ENCODE measurements at places on chromosomes 7 and 10. TPM values are rescaled to one million over a fixed set of nuclear protein-coding genes. Genes with fewer than 3 reads are reported as not detected.

The ERVW-1 gene
- total RNA-seq = not detected

- no peak overlapping the region for H3K4me3 ChIP-seq
- no peaks in the 10 kb centered on the region for H3K27me3 ChIP-seq
- H3K36me3 ChIP-seq = no peaks in the 10 kb centered on the region
- H3K27ac ChIP-seq = peak overlapping the region; percentile 67
Measured at GRCh38 chr7:114889646-114890285, 32.1 kb upstream of the MDFIC start.

DNA sequence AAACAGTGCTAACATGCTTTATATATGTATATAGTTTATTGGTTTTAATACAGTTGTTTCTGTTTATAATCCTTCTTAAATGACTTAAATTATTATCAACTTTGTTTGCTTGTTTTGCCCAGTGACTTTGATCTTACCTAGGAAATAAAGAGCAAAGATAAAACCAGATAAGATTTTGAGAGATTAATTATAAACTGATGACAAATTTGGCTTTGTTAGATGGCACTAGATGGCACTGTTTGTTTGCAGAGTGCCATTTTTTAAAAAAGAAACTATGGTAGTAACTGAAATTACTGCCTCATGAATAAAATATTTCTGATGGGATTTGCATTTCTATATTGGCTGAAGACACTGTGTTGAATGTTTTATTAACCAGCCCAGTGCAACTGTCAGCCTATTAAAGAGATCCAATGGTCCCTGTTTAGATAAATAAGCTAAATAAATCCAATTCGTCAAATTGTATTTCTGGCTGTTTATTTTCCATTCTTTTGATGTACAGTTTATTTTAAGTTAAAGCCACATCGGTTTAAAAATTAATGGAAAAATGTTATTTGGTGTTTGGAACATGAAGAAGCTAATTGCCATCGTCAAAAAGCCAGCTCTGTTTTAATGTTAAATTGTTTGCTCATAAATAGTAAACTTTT is 28.7 kb downstream of the VTI1A start:
- DNase-seq = peak; percentile 14
- H3K36me3 ChIP-seq = peaks cover 12% of the 10 kb centered on the region
- peaks cover 6% of the 10 kb centered on the region for H3K4me1 ChIP-seq
- H3K27ac ChIP-seq = no peak overlapping the region
- H3K27me3 ChIP-seq = no peaks in the 10 kb centered on the region

The EVX1 gene
- total RNA-seq = not detected

The FAM25G gene
- total RNA-seq = not detected

GRCh38 chr7:22809902-22810642 is 12.6 kb downstream of the TOMM7 start:
- H3K27ac ChIP-seq = no peak overlapping the region
- H3K27me3 ChIP-seq = no peaks in the 10 kb centered on the region
- no peak overlapping the region for H3K4me3 ChIP-seq
- no peak for DNase-seq
- H3K4me1 ChIP-seq = peaks cover 6% of the 10 kb centered on the region

DNA sequence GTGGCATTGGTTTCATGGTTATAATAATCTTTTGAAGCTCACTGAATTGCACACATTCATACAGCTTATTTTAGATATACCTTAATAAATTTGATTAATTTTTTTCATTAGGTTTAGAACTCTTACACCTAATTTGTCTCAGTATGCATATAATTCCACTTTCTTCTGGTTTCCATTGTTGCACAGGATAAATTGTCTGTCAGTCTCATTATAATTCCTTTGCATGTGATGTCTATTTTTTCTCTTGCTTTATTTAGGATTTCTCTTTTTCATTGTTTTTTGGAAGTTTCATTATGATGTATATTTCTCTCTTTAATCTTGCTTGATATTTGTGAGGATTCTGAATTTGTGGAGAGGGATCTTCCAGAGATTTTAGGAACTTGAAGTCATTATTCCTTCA is 84.7 kb downstream of the ARL5B start:
- H3K4me1 ChIP-seq = no peaks in the 10 kb centered on the region
- H3K36me3 ChIP-seq = no peaks in the 10 kb centered on the region
- H3K27ac ChIP-seq = no peak overlapping the region
- no peak overlapping the region for H3K4me3 ChIP-seq
- H3K27me3 ChIP-seq = no peaks in the 10 kb centered on the region

The NKX2-3 gene
- total RNA-seq = not detected

The AQP1 gene
- not detected for total RNA-seq

GRCh38 chr7:41038211-41038610 is 664.7 kb downstream of the INHBA start:
- no peaks in the 10 kb centered on the region for H3K27me3 ChIP-seq
- no peak overlapping the region for H3K27ac ChIP-seq
- H3K4me3 ChIP-seq = no peak overlapping the region
- H3K4me1 ChIP-seq = peaks cover 6% of the 10 kb centered on the region
- no peak for DNase-seq
- H3K36me3 ChIP-seq = no peaks in the 10 kb centered on the region

DNA sequence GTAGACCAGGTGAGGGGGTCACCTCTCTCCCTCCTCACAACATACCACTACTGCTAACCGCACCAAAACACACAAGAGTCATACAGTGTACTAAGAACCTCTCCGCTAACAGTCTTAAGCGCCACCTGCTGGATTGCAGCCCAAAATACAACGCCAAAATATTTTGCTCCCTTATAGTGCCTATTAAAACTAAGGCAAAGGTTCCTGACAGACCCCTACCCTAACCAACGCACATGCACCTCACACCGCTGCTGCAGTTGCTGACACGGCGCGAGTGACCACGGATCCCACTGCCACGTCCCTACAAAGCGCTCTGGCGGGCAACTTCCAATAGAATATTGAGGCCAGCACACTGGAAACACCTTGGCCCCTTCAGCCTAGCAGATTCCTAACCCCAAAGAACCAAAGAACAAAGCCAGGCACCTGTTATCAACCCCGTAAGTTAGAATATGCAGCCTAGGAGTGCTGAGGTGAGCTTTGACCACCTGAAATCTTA is 563.6 kb upstream of the SEMA3D start:
- no peaks in the 10 kb centered on the region for H3K4me1 ChIP-seq
- H3K27ac ChIP-seq = no peak overlapping the region
- peaks cover 72% of the 10 kb centered on the region for H3K27me3 ChIP-seq
- H3K4me3 ChIP-seq = no peak overlapping the region

GRCh38 chr10:36446881-36447280 is 678.5 kb upstream of the ANKRD30A start:
- H3K27ac ChIP-seq = peak overlapping the region; percentile 48
- no peak overlapping the region for H3K4me3 ChIP-seq
- no peaks in the 10 kb centered on the region for H3K27me3 ChIP-seq
- no peaks in the 10 kb centered on the region for H3K36me3 ChIP-seq
- DNase-seq = peak; percentile 55

The CWF19L1 gene
- total RNA-seq = 21.7 TPM

DNA sequence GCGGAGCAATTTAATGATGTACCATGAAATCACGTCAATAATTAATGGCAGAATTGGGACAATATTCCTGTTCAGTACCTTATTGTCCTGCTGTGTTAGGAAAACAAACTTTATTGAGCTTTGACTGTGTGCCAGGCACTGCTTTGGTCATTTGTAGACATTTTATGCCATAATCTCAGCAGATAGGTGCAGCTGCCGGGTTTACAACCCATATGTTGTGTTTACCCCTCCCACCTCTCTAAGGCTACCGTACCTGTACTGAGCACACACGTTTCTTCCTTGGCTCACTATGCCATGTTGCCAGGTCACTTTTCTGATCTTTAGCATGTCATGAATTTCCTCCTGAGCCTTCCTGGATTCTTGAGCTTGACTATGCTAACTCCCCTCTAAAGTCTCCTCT is 422.2 kb downstream of the PHTF2 start:
- H3K27me3 ChIP-seq = peaks cover 91% of the 10 kb centered on the region
- H3K4me3 ChIP-seq = no peak overlapping the region
- no peak for DNase-seq
- H3K36me3 ChIP-seq = no peaks in the 10 kb centered on the region

GRCh38 chr7:157176771-157177170 is 38.0 kb downstream of the UBE3C start:
- H3K27me3 ChIP-seq = no peaks in the 10 kb centered on the region
- peaks cover 76% of the 10 kb centered on the region for H3K36me3 ChIP-seq
- no peak overlapping the region for H3K27ac ChIP-seq
- H3K4me3 ChIP-seq = no peak overlapping the region
